Activated naive CD4-positive, alpha-beta T cell treated with anti-CD3 and anti-CD28 coated beads, Interleukin-2, amount 50 U/mL, for 16 hours (primary cell): ENCODE measurements at places on chromosomes 11 and 22.
A peak's percentile ranks its signal among the peaks of the same experiment; 100 is the strongest.

GRCh38 chr11:31484497-31484896 lies 24.9 kb downstream of the IMMP1L start:
- no peak for DNase-seq

DNA sequence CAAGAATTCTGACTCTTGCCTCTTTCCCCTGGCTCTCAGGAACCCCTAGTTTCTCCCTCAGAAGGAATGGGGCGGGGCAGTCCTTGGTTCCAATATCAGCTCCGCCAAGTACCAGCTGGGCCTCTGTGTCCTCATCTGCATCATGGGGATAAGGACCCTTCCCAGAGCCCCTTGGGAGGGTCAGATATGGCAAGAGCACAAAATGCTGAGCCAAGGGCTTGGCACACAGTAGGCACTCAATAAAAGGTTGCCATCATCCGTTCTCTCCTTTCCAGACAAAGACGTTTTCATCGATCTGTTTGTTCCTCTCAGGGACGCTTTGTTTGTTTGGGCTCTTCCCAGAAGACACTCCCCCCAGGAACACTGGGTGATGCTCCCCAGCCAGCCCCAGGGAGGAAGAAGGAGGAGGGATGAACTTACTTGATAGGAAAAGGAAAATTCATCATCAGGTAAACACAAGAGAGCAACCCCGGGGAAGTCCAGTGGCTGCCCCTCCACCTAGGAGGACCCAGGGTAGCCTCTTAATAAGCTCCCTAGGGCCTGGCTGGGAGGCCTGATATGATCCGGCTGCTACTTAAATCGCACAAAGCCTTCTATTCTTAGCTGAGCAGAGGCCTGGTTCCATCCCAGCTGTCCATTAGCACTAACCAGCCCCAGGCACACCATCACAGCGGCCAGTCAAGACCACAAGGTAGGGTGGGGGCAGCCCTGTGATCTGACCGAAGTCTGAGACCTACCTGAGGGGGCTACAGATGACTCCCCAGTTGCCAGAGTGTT lies 19.6 kb downstream of the GDPD5 start:
- no peak for DNase-seq

DNA sequence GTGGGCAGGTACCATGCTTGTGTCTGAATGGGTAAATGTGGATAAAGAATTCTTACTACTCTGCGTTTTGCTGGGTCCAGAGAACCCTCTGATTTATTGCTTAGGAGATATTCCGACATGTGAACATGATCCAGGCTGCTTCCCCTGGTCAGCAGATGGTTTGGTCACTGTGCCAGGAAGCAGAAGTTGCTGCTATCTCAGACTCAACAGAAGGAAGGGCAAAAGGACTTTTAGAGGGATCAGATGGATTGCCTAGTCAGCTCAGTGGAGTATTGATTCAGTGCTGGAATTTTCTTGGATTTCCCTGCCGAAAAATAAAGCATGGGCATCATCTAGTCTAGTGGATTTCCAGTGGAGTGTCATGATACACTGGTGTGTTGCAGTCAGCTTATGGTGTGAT lies 440.1 kb downstream of the NTM start:
- DNase-seq, result no peak

DNA sequence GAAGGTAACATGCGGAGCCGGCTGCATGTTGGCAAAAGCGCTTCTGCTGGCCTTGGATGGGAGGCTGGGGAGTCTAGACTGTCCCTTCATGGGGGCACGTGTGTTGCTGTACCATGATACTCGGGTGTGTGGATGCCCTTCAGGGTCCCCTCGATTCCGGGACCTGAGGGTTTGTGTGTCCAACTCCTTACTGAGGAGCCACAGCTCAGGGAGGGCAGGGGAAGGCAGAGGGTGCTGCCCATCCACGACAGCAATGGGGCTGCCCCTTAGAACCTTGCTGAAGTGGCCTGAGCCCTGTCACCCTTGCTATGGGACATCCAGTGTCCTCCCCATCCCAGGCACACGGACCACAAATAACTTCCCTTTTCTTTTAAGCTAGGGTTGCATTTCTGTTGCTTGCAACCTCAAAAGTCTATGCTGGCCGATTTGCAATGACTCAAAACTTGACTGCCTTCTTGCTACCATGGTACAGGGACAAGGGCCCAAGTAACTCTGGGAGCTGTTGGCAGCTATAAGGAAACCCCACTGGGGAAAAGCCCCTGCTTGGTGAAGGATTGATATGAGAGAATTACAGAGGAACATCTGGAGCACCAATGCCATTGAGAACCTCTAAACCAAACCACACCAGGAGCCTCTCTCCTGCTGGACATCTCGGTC lies 43.8 kb downstream of the RTL6 start:
- DNase-seq, result no peak

DNA sequence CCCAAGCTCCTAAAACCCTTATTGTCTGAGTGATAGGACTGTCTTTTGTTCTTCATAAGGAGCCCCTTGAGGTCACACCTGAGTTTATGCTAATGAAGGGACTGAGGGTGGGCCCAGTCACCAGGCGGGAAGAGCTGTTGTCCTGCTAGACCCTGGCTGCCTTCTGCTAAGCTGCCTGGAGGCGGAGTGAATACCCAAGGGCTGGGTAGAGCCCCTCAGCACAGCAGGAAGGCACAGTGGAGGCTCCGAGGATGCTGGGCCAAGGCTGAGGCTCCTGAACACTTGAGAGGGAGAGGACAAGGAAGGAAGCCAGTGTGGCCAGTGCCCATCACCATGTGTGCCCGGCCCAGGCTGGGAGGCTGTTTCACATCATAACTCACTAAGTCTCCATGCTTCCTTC lies 4.8 kb upstream of the PHF21B start:
- DNase-seq, result no peak

DNA sequence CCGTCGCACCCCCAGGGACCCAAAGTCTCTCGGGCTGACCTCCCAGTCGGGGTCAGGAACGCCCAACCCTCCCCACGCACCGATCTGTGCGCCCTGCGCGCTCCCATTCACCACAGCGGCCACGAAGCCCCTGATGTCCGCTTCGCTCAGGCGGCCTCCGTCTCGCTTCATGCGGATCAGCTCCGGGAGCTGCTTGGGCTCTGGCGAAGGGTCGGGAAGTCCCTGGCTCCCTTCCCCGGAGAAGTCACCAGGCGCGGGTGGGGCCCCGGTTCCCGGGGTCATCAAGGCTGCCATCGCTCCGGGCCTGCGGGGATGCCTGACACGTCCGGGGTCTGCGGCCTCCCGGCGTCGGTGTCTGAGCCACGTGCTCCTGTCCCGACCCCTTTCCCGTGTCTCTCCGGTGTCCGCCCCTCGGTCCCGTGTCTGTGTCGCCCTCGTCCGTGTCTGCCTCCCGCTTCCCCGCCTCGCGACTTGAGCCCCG lies 356 bp downstream of the TYMP start:
- DNase-seq, result no peak

GRCh38 chr11:125211191-125211947 lies 46.8 kb downstream of the PKNOX2 start:
- DNase-seq, result no peak

DNA sequence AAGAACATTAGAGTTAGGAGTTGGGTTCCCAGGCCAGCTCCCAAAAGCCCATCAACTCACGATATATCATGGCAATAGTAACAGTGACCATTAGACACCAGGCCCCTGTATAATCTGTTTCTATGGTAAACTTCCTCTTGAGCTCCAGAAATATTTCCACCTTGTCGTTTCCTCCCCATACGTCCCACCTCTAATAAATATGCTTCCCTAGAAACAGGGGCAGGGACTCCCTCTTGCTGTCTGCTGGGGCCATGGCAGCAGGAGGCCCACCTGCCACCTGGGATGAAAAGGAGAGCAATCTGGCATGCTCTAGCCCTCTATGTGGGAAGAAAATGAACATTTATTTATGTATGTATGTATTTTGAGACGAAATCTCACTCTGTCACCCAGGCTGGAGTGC lies 32.2 kb upstream of the AMOTL1 start:
- DNase-seq, result no peak

DNA sequence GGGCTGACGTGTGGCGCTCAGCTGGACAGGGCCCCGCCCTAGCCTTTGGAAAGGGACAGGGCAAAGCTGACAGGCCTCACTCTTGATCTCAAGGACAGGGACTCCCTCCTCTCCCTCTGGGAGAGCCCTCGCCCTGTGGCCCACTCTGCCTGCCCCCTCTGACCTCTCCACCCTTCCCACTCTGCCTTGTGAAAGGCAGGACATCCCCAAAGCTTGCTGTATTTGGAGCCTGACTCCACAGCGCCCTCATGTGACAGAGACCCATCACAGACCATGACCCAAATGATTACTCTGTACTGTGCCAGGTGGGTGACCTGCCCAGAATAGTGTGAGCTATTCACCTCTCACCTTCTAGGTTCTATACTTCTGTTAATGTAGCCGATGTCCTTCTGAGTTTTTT lies 18.8 kb downstream of the P2RY2 start:
- no peak for DNase-seq

DNA sequence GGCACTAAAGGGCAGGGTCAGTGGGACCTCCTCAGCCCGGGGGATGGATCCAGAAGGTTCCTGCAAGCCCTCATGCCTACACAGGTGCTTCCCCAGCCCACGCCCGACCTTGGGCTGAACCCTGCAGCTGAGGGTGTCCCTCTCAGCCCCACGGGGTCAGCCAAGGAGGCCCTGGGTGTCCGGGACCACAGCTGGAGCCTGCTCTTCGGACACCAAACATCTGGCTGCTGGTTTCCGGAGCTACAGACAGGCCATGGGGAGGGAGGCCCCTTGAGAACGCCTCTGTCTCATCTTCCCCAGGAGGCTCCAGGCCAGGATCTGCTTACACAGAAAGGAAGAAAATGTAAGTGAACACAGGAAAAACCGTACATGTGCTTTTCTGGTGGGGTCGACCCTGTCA lies 355.7 kb downstream of the MN1 start:
- DNase-seq, result no peak

DNA sequence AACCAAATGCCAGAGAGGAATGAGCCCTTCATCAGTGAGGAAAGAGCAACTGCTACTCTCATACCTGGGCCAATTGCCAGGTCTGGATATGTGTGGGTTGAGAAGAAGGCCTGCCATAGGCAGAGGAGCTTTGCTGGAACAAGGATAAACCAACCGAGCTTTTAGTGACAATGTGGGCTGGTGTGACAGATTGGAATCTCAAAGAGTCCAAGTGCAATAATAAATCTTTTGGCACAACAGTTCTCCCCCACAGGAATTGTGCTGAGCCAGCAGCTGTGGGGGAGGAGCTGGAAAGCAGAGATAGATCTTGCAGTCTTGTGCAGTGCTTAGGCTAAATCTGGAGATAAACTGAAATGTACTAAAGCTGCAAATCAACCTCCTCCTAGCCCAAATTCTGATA lies 79.4 kb upstream of the ISX start:
- no peak for DNase-seq

DNA sequence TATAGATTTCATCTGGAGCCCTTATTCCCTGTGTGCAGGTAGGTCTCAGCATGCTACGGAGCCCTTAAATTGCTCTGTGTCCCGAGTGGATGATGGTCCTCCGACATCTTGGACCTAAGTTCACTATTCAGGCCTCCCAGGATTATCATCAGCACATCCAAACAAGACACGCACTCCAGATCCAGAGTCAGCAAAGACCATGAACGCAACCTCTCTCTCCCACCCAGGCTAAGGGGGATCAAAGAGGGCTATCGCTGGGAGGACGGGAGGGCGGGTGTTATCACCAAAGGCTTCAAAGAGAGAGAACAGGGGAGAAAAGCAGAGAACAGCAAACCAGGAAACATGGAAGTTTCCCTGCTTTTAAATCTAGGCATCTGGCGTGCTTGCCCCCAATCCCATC lies 659.4 kb downstream of the TBC1D22A start:
- DNase-seq, result no peak

- no peak for DNase-seq
These were observed 319.7 kb upstream of the CTSC start for GRCh38 chr11:88657076-88657738.

GRCh38 chr22:36385491-36386350 lies 2.0 kb downstream of the MYH9 start:
- DNase-seq, result peak; percentile 60

DNA sequence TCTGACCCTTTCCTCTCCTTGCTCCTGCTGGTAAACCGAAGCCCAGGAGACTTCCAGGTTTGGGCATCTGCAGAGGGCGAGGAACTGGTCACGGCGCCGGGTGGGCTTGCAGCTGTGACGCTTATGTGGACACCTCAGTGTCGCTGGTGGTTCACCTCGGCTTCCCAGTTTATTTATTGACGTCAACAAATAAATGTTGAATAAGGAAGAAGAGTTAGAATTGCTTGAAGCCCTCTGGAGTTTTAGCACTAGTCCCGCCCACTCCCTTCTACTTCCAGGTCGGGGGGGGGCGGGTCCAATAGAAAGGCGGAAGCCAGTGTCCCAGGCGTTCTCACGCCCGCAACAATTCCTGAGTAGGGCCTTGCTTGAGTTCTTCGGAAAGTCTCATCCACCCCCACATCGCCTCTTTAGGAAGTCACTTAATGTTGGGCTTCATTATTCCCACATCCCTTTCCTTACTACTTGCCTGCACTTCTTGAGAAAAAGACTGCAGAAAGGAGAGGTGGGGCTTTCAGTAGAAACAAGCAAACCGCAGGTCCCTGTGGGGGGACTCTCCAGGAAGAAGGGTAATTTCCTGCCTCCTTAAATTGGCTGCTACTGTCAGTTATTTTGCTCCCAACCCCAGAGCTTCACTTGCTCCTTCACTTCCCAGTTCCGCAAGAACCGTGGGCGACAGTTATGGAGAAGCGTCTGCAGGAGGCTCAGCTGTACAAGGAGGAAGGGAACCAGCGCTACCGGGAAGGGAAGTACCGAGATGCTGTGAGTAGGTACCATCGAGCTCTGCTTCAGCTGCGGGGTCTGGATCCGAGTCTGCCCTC lies at the start of gene TTC9C:
Gene TTC9C (plus strand): TSS at position 316 of the 818 bp plus-strand sequence. CDS start 363 bp downstream, at position 679.
- DNase-seq, result peak; percentile 84

DNA sequence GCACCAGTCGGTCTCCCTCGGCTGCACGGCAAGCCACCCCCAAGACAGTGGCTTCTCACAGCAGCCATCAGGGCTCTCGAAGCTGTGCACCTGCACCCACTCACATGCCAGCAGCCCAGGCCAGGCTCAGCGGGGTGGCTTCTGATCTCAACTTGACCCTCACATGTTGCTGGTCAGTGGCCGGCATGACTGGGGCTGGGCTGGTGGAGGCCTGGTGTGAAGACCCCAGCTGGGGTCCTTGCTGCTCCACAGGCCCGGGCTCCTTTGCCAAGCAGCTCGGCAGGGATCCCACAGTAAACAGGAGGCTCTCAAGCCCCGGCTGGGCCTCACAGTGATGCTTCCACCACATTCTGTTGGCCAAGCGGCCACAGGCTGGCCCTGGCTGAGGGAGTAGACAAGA lies 128.2 kb downstream of the BRD1 start:
- DNase-seq, result no peak

GRCh38 chr11:61602775-61603569 lies 22.1 kb upstream of the SYT7 start:
- DNase-seq, result no peak

DNA sequence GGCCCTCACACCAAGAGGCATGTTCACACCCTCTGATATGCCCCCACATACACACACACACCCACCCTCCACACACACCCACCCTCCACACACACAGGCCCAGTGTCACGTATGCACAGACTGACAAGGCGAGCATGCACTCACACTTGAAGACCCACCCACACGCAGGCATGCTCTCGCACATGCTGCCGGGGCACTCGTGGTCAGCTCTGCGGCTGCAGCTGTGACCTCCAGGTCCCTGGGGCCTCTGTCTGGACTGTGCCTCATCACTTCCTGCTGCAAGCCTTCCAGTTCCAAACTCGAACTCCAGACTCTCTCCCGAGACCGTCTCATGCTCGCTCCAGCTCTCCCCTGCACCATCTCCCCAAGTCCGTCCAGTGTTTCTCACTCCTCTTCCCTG lies 9.5 kb downstream of the DCHS1 start:
- DNase-seq, result no peak

- DNase-seq, result no peak
These were observed 7.6 kb downstream of the CARS1 start for GRCh38 chr11:3049430-3050243.

GRCh38 chr11:126405906-126406305 lies 50.4 kb downstream of the ST3GAL4 start:
- DNase-seq, result no peak
